ENCODE measurements at places on chromosomes 12 and 14. TPM values are rescaled to one million over a fixed set of nuclear protein-coding genes. Genes with fewer than 3 reads are reported as not detected.

GRCh38 chr12:19288603-19289244 lies 150.6 kb upstream of the AEBP2 start:
- DNase-seq, result no peak
- no peak overlapping the region for H3K27ac ChIP-seq
- no peaks in the 10 kb centered on the region for H3K36me3 ChIP-seq
- no peaks in the 10 kb centered on the region for H3K4me1 ChIP-seq

Gene ZCCHC8
- 19.1 TPM for total RNA-seq

Gene HVCN1
- total RNA-seq, result 7.9 TPM

DNA sequence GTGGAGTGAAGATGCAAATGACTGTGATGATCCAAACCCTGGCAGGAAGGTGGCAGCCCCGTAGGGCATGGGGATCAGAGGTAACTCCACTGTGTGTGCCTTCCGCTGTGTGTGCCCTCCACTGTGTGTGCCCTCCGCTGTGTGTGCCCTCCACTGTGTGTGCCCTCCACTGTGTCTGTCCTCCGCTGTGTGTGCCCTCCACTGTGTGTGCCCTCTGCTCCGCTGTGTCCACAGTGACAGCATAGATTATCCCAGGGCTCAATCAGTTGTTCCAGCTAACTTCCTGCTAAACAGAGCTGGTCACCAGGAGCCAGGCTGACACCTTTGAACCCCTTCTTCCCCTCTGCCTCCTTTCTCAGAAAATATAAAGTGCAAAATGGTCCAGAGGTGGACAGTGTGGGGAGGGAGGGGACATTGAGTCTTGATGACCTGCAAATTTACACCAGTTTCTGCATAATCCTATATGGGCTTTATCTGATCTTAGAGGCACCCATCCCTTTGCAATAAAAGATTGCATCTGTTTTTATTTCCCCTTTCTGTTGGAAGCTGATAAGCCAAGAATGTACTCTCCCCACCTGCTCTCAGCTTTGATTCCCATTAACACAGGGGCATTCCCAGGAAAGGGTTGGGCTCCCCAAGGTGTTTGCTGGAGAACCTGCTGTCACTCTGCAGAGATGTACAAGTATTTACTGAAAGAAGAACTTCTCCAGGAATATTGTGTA lies 21.6 kb upstream of the HNF1A start:
- DNase-seq, result peak; percentile 72
- no peak overlapping the region for H3K4me3 ChIP-seq
- no peaks in the 10 kb centered on the region for H3K36me3 ChIP-seq
- peaks cover 34% of the 10 kb centered on the region for H3K4me1 ChIP-seq
- no peaks in the 10 kb centered on the region for H3K27me3 ChIP-seq

Gene NOS1
- total RNA-seq, result 0.96 TPM

DNA sequence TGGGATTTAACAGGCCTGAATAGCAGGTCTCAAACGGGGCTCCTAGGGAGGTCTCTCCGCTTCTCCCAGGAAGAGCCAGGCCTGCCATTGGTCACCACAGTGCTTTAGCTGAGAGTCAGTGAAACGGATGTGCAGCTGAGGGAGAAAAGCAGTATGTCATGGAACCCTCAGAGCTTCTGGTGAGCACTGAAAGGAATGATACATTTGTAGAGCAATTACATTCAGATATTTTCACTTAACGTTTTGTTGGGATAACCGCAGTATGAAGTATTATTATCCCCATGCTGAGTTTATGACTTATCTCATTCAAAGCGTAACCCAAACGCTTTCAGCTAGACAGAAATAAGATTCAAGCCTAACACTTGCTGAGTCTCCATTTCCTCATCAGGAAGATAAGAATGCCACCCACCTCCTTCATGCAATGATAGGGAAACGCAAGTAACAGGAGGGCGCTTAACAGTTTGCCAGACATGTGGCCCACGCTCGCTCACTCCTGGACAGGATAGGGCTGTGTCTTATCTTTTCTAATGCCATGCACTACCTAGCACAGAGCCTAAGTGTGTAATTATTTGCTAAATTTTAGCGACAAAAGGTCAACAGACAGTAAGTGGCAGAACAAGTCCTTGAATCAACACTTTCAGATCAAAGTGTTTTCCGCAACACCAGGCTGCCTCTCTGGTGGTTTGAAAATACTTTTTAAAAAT lies 28.2 kb downstream of the DAD1 start:
- H3K36me3 ChIP-seq, result no peaks in the 10 kb centered on the region
- no peak overlapping the region for H3K4me3 ChIP-seq
- no peak for DNase-seq
- peak overlapping the region; percentile 85 for H3K27ac ChIP-seq
- no peaks in the 10 kb centered on the region for H3K27me3 ChIP-seq

- no peak overlapping the region for H3K4me3 ChIP-seq
- peaks cover 41% of the 10 kb centered on the region for H3K4me1 ChIP-seq
- DNase-seq, result no peak
- H3K36me3 ChIP-seq, result no peaks in the 10 kb centered on the region
Observed at GRCh38 chr14:61524936-61525292, 170.4 kb upstream of the HIF1A start.

DNA sequence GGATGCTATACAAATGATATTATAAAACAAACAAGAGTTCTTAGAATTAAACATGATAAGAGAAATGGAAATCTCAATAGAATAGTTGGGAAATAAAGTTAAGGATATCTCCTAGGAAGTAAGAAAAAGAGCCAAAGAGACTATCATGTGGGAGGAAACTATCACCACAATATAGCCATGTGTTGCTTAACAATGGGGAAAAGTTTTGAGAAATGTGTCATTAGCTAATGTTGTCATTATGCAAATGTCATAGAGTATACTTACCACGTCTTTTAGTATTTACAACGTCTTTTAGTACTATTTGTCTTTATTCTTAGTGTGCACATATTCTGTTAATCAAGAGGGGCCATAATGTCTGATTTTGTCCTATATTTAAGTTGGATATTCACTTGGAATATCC lies 58.7 kb downstream of the ZNF641 start:
- no peaks in the 10 kb centered on the region for H3K27me3 ChIP-seq
- H3K4me1 ChIP-seq, result no peaks in the 10 kb centered on the region
- no peak for DNase-seq
- no peak overlapping the region for H3K27ac ChIP-seq
- no peaks in the 10 kb centered on the region for H3K36me3 ChIP-seq

DNA sequence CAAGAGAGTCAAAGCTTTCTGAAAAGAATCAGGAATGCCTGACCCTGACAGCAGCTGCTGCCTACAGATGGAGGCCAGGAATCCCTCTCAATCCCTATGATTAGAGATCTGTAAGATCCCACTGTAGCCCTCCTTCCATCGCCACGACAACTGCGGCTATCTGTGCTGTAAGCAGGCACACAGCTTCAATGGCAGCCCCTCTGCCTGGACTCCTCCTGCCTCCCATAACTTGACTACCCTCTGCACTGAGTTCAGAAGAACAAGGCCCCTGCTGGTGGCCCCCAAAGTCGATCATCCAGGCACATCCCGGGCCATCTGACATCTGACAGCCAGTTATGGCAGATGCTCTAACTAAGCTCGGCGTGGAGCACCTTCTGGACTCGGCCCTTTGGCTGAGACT lies 2.9 kb downstream of the CLMN start:
- no peaks in the 10 kb centered on the region for H3K27me3 ChIP-seq
- H3K36me3 ChIP-seq, result no peaks in the 10 kb centered on the region
- no peak overlapping the region for H3K4me3 ChIP-seq
- H3K4me1 ChIP-seq, result peaks cover 20% of the 10 kb centered on the region

DNA sequence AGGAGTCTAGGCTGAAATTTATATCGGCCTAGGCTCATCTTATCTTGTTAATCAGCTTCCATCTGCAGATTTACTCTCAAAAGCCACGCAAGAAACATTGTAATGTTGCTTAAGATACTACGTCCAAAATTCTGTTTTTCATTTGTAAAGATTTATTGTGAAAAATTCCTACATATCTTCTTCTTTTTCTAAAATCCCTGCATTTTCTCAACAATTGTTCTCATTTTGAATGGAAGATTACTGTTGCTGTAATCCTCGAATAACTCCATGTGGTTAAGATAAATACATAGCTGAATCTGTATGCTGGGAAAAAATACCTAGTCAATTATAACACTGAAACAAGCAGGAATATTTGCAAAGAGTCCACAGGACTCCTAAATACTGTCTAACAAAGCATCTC lies 15.6 kb downstream of the INSM2 start:
- no peaks in the 10 kb centered on the region for H3K27me3 ChIP-seq
- H3K27ac ChIP-seq, result no peak overlapping the region
- no peaks in the 10 kb centered on the region for H3K4me1 ChIP-seq
- DNase-seq, result no peak
- no peak overlapping the region for H3K4me3 ChIP-seq

Gene VRTN
- not detected for total RNA-seq

- H3K4me3 ChIP-seq, result no peak overlapping the region
- peaks cover 53% of the 10 kb centered on the region for H3K4me1 ChIP-seq
- no peaks in the 10 kb centered on the region for H3K27me3 ChIP-seq
- DNase-seq, result peak; percentile 74
Observed at GRCh38 chr12:20421421-20421820, 53.1 kb downstream of the PDE3A start.

- no peaks in the 10 kb centered on the region for H3K27me3 ChIP-seq
- DNase-seq, result peak; percentile 97
- H3K4me1 ChIP-seq, result peaks cover 68% of the 10 kb centered on the region
Observed at GRCh38 chr12:124518051-124518932, 49.1 kb downstream of the NCOR2 start.

GRCh38 chr14:38366374-38366773 lies 110.5 kb upstream of the CLEC14A start:
- no peak for DNase-seq
- H3K4me1 ChIP-seq, result no peaks in the 10 kb centered on the region
- H3K27me3 ChIP-seq, result no peaks in the 10 kb centered on the region

GRCh38 chr14:57089901-57090300 lies 178.8 kb downstream of the EXOC5 start:
- no peaks in the 10 kb centered on the region for H3K36me3 ChIP-seq
- no peaks in the 10 kb centered on the region for H3K27me3 ChIP-seq
- no peak overlapping the region for H3K27ac ChIP-seq

DNA sequence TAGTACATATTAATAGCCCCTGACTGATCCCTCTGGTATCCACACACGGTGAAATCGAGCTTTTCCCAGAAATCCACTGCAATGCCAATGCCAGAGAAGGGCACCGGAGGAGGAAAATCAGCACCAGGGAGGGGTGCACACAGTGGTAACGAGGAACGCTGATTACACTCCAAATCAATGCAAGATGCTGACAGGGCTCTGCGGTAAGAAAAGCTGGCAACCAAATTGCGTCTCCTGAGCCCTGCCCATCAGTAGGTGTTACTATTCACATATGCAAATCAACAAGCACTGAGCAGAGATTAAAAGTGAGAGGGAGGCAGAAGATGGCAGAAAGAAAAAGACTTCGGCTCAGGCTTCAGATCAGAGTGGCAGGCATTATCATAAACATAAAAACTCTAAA lies 159.1 kb downstream of the RPS29 start:
- no peak overlapping the region for H3K4me3 ChIP-seq
- H3K27ac ChIP-seq, result no peak overlapping the region
- no peaks in the 10 kb centered on the region for H3K36me3 ChIP-seq
- H3K4me1 ChIP-seq, result no peaks in the 10 kb centered on the region
- no peak for DNase-seq

DNA sequence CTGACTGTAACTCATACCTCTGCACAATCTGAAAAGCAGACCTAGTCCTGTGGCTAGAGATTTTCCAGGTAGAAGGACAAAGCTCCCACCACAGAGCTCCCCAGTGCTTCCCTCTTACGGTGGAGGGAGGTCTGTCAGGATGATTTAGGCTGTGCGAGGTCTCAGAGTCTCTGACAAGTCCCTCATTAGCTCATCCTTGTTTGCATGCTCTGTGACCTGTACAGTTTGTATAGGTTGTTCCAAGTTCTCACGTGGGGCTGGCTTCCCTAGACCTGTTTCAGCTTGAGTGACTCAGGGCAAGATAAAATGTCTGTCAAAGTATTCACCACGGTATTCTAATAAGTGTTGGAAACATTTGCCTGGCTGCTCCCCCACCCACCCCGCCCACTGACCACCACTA lies 34.8 kb downstream of the ASCL1 start:
- H3K4me3 ChIP-seq, result no peak overlapping the region
- no peak overlapping the region for H3K27ac ChIP-seq
- no peak for DNase-seq
- H3K4me1 ChIP-seq, result no peaks in the 10 kb centered on the region

Gene KRT80
- total RNA-seq, result not detected

GRCh38 chr14:22977684-22978486 lies 4.5 kb downstream of the AJUBA start:
- DNase-seq, result peak; percentile 52
- no peaks in the 10 kb centered on the region for H3K36me3 ChIP-seq
- H3K27ac ChIP-seq, result peak overlapping the region; percentile 55
- no peak overlapping the region for H3K4me3 ChIP-seq

GRCh38 chr14:105859717-105860614 lies 333.6 kb downstream of the TMEM121 start:
- no peak overlapping the region for H3K27ac ChIP-seq
- no peaks in the 10 kb centered on the region for H3K4me1 ChIP-seq
- DNase-seq, result peak; percentile 16
- H3K4me3 ChIP-seq, result no peak overlapping the region

DNA sequence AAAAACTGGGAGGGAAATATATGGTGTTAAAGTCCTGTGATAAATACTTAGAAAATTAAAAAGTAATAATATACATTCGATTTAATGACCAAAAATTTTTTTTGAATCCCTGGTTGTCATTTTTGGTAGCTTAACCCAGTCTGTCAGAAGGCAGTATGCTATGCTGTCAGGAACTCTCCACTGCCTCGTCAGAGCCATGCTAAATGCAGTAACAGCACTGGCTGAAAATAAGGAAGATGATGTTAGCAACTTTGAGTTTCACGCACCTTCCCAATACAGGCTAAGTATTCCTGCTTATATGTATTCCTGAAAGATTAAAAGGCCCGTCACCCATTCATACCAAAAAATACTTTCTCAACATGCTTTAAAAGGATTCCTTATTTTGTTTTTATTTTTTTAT lies 34.2 kb downstream of the SAV1 start:
- no peak overlapping the region for H3K27ac ChIP-seq
- H3K4me3 ChIP-seq, result no peak overlapping the region
- no peaks in the 10 kb centered on the region for H3K27me3 ChIP-seq
- DNase-seq, result no peak
- peaks cover 4% of the 10 kb centered on the region for H3K36me3 ChIP-seq
- no peaks in the 10 kb centered on the region for H3K4me1 ChIP-seq

GRCh38 chr12:116727261-116727660 lies 10.6 kb downstream of the SPRING1 start:
- H3K4me3 ChIP-seq, result no peak overlapping the region
- DNase-seq, result no peak
- H3K4me1 ChIP-seq, result no peaks in the 10 kb centered on the region
- H3K27me3 ChIP-seq, result no peaks in the 10 kb centered on the region
- no peak overlapping the region for H3K27ac ChIP-seq

DNA sequence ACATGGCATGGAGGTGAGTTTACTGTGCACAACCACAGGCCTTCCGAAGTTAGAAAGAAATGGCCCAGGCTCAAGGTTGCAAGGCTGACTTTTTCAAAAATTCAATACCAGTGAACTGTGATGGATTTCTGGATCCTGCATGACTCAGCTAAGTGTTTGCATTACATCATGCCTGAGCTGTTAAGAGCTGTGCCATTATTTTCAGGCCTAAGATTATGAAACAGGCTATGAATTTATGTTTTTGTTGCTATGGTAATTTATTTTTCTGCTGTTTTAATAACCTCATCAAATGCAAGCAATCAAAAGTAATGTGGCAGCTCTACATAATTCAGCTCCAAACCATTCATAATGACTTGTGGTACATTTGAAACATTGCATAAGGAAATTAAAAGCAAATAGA lies 457.7 kb upstream of the TMEM132C start:
- H3K4me1 ChIP-seq, result no peaks in the 10 kb centered on the region
- H3K27ac ChIP-seq, result peak overlapping the region; percentile 2
- DNase-seq, result no peak
- no peak overlapping the region for H3K4me3 ChIP-seq

- DNase-seq, result no peak
- no peak overlapping the region for H3K4me3 ChIP-seq
- no peak overlapping the region for H3K27ac ChIP-seq
- H3K36me3 ChIP-seq, result no peaks in the 10 kb centered on the region
Observed at GRCh38 chr12:51524386-51524901, 66.6 kb upstream of the SCN8A start.

Data from transverse colon (tissue), 4 donors.